ENCODE measurements at places on chromosomes 16 and 17. TPM values are rescaled to one million over a fixed set of nuclear protein-coding genes. Genes with fewer than 3 reads are reported as not detected.
A peak's percentile ranks its signal among the peaks of the same experiment; 100 is the strongest.

GRCh38 chr16:19071811-19072777, 4.7 kb downstream of the COQ7 start:
- no peak for DNase-seq

- DNase-seq: no peak
Measured at GRCh38 chr17:352421-353212, at the start of gene RPH3AL. RPH3AL (minus strand) TSS chr17:352807; CDS start chr17:327543, 25,264 bp downstream.

Gene GNG13
- total RNA-seq: not detected

DNA sequence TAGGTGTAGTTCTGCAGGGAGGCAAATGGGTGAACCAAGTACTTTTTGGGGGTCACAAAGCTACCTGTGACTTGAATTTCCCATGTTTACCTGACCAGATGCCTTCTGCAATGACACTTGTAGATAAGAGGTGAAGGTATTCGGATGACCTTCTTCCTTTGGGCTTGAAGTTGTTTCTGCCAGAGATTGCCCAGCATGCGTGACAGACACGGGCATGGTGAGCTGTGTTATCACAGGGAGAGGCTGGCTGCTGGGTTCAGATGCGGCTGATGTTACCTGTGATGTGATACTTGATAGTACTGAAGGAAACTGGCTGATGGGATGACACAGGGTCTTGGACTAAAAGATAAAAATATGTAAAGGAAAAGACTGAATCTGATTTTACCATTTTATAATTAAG, 14.1 kb downstream of the PKD1L3 start:
- DNase-seq: no peak

Gene RASD1
- 13.2 TPM for total RNA-seq

Gene PROCA1
- total RNA-seq: 0.50 TPM

DNA sequence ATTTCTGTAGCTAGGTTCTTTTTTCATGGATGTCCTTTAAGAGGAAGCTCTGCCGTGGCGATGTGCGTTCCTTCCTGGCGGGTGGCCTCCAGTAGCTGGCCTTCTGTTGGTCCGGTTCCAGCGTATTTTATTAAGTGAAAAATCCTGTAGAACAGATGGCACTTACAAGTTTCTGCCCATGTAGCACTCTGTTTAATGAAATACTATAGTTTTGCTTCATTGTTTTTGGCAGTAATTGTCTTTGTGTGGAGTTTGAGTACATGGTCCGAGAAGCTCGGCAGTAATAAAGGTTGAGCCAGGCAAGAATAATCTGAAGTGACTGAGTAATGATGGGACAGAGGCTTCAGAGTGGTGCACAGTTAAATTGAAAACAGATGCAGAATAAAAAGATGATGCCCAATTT, 20.4 kb downstream of the USP10 start:
- DNase-seq: no peak

Gene GP1BA
- total RNA-seq: 0.33 TPM

DNA sequence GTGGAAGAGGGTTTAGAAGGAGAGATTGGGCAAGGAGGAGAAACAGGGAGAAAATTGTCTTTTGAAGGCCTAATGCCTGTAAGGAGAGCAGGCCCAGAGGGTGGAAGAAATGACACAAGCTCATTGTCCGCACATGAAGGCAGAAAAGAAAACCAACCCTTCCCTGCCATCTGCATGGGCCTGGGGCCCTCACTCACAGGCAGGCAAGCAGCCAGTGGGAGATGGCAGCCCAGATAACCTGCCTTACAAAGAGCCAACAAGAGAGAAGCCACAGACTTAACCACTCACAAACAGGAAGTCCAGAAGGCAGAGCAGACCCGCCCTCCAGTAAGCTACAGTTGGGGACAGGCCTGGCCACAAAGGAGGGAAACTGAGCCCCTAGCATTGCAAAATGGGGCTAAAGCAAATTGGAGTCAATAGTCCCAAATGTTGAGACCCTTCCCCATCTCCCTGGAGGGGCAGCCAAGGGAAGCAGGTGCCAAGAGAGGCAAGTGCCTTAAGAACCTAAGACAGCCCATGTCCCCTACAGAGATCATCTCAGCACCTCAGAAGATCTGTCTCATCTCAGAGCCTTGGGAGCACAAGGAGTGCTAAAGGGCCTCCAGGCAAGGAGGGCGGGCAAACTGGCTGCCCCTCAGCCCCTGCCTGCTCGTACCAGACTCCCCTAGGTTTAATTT, 7.3 kb upstream of the TSPOAP1 start:
- no peak for DNase-seq

Gene OMG
- total RNA-seq: 0.66 TPM

DNA sequence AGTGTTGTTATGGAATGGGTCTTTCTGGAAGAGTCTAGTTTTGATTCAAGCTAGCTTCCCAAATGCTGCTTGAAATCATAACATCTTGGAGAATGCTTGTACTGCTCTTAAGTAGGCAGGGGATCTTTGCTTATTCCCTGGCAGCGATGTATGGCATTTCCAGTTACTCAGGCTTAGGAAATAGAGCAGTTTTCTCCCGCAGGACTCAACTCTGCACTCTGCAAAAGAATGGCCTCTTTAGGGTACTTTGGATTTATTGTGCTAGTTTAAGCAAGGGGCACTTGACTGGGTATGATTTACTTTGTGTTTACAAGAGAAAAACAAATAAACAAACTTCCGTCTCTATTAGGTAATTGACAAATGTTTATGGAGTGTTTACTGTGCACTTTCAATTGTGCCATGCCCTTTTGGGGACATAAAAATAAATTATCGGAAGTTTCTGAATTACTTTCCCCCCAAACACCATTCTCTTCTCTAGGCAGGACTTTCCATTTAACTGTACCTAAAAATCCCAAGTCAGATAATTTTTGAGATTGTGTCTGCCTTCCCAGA, 164.0 kb downstream of the MAP2K6 start:
- no peak for DNase-seq

- DNase-seq: no peak
Measured at GRCh38 chr17:40035162-40035559, 19.0 kb downstream of the MED24 start.

Gene C17orf78
- not detected for total RNA-seq

DNA sequence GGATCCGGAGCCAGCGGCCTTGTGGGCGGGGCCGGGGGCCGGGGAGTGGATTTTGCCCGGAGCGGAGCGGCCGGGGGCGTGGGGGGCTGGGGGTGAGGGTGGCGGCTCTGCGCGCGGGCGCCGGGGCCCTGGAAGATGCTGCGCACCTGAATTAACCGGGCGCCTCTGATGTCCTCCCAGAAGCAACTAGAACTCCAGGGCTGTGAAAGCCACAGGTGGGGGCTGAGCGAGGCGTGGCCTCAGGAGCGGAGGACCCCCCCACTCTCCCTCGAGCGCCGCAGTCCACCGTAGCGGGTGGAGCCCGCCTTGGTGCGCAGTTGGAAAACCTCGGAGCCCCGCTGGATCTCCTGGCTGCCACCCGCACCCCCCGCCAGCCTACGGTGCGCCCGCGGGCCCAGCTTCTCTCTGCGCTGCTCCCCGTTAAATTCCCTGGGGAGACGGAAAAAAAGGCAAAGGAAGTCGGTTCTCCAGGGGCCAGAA, 549 bp downstream of the SLC26A11 start:
- no peak for DNase-seq

GRCh38 chr17:28008513-28008912, 34.0 kb upstream of the NLK start:
- no peak for DNase-seq

GRCh38 chr17:37045351-37045922, 96.7 kb downstream of the AATF start:
- no peak for DNase-seq

DNA sequence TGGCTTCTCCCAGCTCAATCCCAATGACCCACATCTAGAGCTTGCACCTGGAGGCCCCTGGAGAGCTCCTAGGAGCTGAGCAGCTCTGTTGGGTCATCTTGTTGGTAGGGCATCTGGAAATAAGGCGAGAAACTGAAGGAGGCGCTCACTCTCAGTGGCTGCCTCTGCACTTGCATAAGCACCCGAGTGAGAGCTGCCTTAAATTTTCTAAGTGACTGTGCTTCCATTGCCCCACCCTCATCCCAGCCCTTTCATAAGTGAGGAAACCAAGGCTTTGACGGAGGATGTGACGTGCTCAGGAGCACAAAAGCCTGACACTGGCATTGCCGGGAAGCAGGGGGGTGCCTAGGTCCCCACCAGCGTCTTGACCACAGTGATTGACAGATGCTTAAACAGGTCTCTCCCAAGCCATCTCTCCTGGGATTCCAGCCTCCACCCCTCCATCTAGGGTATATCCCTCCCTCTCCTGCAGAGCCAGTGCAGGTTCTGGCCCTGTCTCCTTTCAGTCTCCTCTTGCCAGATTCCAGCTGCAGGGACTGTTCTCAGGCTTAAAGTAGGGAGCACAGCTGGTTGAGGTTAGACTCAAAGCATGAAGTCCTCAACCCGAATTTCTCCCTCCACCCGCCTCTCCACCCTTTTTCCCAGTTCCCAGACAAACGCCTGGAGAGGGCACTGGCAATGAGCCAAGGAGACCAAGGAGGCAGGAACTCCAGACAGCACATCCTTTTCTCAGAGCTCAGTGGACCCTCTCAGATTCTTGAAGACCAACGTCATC, 113.7 kb downstream of the IRX5 start:
- DNase-seq: peak; percentile 90

GRCh38 chr16:22356930-22357634, 17.3 kb downstream of the CDR2 start:
- DNase-seq: no peak

GRCh38 chr16:55136356-55137150, 187.4 kb upstream of the IRX6 start:
- no peak for DNase-seq

Gene ZNF750
- not detected for total RNA-seq

Gene HSD17B2
- total RNA-seq: not detected

- no peak for DNase-seq
Measured at GRCh38 chr17:66417300-66417719, 114.9 kb downstream of the PRKCA start.

Gene ITPRIPL2
- 88.4 TPM for total RNA-seq

Gene LRRC37A
- total RNA-seq: 4.2 TPM

- DNase-seq: no peak
Measured at GRCh38 chr17:11997972-11998233, 628 bp upstream of the ZNF18 start.

Gene KRTAP2-1
- not detected for total RNA-seq

Gene IGFBP4
- total RNA-seq: 258 TPM

- DNase-seq: peak; percentile 98
Measured at GRCh38 chr17:44775136-44775837, 16.5 kb downstream of the ADAM11 start.

GRCh38 chr16:88754912-88755744, 29.9 kb downstream of the PIEZO1 start:
- DNase-seq: no peak

GRCh38 chr17:50035945-50036344, 20.0 kb upstream of the ITGA3 start:
- DNase-seq: no peak

GRCh38 chr16:10685709-10686108, 9.0 kb downstream of the TEKT5 start:
- DNase-seq: peak; percentile 42

DNA sequence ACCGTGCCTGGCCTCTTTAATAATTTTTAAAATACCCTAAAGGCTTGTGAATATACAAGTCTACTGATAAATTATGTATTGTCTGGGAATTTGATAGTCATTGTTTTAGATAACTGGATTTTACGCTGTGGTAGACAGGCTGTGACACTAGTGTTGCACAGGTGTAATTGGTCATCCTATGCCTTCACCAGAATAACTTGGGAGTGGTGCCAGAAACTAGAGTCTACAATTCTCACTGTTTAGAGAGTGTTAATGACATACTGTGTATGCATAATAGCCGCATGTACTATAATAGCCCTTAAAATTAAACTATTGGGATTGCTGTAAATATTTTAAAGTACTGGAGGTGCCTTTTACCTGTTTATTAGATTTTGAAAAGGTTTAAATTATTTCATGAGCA, 11.4 kb downstream of the CNEP1R1 start:
- no peak for DNase-seq

- no peak for DNase-seq
Measured at GRCh38 chr16:84544031-84544773, 39.7 kb upstream of the MEAK7 start.

DNA sequence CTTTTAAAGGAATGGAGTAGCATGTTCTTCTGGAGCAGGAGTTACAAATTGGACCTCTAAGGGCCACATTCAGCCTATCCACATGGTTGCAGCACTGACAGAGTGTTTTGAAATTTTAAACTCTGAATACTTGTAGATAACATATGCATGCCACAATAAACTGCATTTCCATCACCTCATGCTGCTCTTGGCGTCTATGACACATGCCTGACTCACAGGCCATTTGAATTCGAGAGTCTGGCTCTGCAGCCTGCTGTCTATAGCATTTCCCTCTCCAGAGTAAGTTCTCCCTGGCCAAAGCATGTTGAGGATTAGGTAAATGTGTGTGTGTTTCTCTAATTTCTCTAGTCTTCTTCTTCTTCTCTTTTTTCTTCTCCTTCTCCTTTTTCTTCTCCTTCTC, 28.7 kb upstream of the MYOCD start:
- no peak for DNase-seq

All from esophagus muscularis mucosa (tissue), 4 donors.